Activated T-helper 1 cell treated with anti-CD3 and anti-CD28 coated beads, Interleukin-2, amount 50 U/mL, for 16 hours (primary cell): ENCODE measurements at places on chromosomes 11 and 22.

DNA sequence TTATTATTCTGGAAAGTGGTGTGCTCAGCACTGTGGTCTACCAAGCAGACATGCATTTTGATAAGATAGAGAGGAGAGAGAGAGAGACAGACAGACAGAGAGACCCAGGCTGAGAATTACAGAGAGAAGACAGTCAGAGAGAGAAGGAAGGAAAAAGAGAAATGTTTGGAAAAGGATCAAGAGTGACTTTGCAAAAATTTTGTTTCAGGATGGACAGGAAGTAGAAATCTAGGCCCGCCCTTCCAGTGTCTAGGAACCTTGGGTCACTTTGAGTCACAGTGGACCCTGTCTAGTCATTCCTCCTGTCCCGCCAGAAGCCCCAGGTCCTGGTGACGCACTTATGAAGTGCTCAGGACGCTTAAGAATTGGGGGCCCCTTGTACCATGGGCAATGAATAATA, 166.7 kb downstream of the ST3GAL4 start:
- DNase-seq: no peak

DNA sequence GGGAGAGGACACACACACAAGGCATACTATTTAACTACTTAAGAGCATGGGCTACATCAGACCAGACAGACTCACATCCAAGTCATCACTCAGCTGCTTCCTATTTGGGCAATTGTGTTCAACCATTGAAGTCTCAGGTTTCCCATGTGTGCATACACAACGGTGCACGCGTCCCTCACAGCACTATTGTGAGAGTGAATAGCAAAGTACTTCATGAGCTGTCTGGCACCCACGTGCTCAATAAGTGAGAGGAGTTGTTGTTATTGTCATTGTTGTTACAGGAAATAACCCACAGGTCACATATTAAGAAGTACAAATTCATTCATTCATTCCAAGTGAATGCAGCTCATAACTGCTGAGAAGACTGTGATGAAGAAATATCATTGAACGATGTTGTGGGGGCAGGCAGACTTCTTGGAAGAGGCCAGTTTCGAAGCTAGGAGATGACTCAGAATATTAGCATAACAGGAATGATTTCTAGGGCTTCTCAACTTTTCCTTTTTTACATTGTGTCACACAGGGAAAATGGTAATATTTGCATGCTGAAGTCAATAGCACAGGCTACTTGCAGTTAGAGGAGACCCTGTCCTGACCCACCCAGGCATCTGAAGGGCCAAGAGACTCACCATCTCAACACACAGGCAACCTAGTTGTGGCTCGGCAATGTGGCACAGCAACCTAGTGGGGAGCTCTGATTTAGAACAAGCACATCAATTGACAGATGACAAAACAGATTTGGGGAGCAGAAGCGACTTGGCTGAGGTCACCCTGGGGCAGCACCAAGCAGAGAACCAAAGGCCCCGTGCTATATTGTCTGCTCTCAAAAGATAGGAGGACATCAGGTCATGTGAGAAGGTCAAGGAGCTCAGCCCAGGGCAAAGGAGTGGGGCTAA, 606.0 kb downstream of the BUD13 start:
- DNase-seq: no peak

DNA sequence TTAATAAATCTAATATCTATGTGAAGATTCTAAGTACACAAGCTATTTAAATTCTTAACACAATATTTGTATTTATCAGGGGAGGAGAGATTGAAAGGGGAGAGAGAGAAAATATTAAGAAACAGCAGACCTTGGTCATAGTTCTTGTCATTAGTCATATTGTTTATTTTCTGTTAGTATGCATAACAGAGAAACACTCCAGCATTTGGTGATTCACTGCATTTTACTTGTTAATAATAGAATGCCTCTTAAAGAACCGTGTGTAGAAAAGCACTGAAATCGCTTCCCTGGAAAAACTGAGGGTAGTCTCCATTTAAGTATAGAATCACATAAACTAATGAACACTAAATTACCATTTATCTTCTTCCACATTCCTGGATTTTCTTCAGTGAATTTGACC, 122.7 kb upstream of the TRPC6 start:
- no peak for DNase-seq

DNA sequence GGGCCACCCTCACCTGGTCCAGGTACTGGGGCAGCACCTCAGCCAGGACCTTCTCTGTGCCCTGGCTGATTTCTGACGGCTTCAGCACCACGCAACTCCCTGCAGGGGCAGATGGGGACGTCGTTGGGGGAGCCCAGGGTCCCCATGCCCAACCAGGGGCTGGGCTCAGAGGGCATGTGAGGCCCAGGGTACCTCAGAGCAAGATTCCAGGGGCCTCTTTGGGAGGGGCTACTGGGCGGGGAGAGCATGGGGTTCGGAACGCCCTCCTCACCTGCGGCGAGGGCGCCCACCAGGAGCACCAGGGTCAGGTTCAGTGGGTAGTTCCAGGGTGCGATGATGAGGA, 8.1 kb downstream of the ALDH3B2 start:
- DNase-seq: no peak

DNA sequence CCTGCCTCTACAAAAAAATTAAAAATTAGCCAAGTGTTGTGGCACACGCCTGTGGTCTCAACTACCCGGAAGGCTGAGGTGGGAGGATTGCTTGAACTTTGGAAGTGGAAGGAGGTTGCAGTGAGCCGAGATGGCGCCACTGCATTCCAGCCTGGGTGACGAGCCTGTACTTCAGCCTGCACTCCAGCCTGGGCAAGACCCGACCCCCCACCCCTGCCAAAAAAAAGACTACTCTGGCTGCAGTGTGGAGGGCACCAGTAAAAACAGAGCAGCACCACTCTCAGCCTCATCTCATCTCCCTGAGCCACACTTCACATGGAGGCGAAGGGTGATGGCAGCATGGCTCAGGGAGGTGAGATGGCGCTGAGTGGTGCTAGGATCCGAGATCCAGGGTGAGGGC, 50.3 kb upstream of the THY1 start:
- DNase-seq: no peak

GRCh38 chr22:46815896-46816731, 53.7 kb downstream of the TBC1D22A start:
- DNase-seq: no peak

DNA sequence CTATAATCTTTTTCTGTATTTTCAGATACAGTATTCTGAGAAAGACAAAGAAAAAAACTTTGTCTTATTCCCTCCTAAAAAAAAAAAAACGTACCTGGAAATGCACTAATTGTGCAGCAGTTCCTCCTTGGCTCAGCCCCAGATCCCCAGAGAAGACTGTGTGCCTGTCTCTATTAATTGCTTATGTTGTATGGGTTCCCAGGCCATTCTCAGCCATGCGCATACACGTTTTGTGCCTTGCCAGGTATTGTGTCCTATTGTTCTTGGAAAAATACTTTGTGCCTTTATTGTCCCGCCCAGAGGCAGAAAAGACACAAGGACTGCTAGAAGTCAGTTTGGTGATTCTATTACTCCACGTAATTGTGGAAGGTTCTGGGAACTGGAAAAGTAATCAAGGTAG, 91.2 kb downstream of the PIWIL4 start:
- DNase-seq: no peak

DNA sequence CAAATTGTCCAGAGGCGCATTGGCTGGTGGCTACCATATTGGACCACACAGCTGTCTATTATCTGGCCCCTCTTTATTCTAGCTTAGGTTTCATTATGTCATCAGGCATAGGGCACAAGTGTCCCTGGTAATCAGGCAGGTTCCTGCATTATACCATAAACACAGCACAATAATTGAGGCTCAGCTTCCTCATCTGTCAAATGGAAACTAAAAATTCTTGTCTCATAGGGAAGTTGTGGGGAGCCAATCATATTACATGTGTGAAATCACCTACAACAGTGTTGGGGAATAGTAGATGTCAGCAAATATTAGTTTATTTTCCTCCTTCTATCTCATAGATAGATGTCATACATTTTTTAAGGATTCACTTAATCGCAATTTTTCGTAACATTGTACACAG, 231.0 kb upstream of the SORL1-AS1 start:
- DNase-seq: no peak

GRCh38 chr11:31802990-31803812, 7.9 kb downstream of the PAX6 start:
- no peak for DNase-seq

DNA sequence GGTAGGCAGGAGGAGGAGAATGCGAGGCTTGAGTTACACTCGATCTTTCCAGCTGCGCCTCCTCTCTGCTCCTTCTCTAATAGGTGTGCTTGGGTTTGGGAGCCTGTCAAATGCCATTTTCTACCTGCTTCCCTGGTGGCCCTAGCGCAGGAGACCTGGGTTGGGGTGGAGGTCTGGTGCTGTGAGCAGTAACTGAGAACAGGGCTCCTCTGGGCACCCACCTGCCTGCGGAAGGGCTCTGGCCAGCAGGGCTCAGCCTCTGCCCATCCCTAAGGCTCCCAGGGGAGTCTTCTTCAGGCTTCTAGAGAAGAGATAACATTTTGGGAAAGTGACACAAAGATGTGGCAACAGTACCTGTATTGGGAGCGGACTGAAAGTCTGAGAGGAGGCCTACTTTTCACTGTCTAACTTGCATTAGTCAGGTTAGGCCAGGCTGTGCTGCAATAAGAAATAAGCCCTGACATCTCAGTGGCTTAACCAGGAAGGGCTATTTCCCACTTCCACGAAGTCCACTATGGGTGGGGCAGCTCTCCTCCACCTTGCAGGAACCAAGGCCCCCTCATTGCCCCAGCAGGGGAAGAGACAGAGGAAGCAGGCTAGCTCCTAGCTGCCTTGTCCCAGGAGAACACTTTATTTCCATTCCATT, 7.7 kb upstream of the LTO1 start:
- no peak for DNase-seq

- DNase-seq: no peak
These were observed 122.5 kb downstream of the GALNT18 start for GRCh38 chr11:11499300-11499699.

GRCh38 chr11:11581481-11581880, 40.3 kb downstream of the GALNT18 start:
- DNase-seq: no peak

GRCh38 chr11:55342901-55343300, at the start of gene OR4A16:
OR4A16 (plus strand) TSS chr11:55343201; CDS start chr11:55343201, 0 bp downstream.
- DNase-seq: no peak

GRCh38 chr11:88193278-88193677, 18.0 kb upstream of the RAB38 start:
- no peak for DNase-seq

GRCh38 chr22:24133187-24133965, 47.9 kb upstream of the SUSD2 start:
- DNase-seq: no peak

- no peak for DNase-seq
These were observed 175.7 kb upstream of the PITPNB start for GRCh38 chr22:28094771-28095170.

- no peak for DNase-seq
These were observed 832.5 kb downstream of the TBC1D22A start for GRCh38 chr22:47594836-47595521.

- DNase-seq: no peak
These were observed 31.1 kb upstream of the FAR1 start for GRCh38 chr11:13637125-13638069.

GRCh38 chr22:32720924-32721323, 80.6 kb upstream of the TIMP3 start:
- no peak for DNase-seq

- DNase-seq: no peak
These were observed 7.3 kb upstream of the BRSK2 start for GRCh38 chr11:1382429-1382828.

DNA sequence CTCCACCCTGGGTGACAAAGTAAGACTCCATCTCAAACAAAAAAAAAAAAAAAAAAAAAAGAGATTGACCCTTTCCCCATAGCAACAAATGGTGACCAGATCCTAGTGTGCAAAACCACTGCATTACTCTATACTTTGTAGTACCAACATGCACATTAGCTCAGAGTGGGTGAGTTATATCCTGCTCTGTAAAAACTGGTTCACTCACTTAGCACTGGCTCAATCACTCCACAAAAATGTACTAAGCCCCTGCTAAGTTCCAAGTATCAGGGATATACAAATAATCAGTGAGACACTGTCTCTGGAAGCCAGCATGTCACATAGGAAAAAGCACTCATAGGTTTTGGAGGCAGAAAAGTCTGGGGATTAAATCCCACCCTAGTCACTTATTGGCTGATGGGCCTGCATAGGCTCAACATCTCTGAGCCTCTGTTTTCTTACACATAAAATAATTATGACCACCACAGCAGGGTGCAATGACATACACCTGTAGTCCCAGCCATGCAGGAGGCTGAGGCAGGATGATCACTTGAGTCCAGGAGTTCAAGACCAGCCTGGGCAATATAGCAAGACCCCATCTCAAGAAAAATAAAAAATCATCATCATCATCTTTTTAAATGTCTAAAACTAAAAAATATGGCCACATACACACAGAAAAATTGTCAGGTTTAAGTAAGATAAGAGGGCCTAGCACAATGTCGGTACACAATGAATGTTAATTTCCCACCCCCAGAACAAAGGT, 11.9 kb downstream of the FAM168A start:
- no peak for DNase-seq

DNA sequence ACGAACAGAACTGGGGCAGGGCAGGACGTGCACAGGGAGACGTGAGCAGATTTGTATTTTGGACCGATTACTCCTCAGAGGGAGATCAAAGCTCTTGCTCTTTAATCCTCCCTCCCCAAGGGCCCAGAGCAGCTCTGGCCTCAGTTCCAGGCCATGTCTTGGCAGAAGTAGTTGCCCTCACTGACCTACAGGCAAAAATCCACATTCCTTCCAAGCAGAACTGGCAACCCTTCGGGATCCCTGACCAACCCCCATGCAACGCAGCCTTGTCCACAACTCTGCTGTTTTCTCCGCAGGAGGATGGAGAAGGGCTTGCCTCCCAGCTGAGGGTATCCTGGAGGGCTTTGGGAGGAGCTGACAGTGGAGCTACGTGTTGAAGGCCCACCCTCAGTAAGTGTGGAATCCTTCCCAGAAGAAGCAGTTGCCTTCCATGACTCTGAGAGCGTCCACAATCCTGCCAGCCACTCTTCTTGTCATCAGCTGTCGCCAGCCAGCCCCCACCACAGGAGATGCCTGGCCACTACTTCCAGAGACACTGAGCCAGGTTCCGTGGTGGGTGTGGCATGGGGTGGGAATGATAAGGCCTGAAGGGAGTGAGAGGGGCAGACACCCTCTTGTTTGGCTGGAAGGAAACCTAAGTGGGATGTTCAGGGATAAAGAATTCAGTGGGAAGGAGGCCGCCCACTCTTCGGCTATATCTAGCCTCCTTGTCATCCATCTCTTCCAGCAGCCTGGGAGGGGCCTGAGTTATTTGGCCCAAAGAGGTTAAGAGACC, 68.1 kb downstream of the PDE2A start:
- no peak for DNase-seq

- DNase-seq: peak; percentile 64
These were observed 29.1 kb upstream of the TXNRD2 start for GRCh38 chr22:19970479-19971275.
